ENCODE measurements at places on chromosomes 3 and 15.
A peak's percentile ranks its signal among the peaks of the same experiment; 100 is the strongest.

DNA sequence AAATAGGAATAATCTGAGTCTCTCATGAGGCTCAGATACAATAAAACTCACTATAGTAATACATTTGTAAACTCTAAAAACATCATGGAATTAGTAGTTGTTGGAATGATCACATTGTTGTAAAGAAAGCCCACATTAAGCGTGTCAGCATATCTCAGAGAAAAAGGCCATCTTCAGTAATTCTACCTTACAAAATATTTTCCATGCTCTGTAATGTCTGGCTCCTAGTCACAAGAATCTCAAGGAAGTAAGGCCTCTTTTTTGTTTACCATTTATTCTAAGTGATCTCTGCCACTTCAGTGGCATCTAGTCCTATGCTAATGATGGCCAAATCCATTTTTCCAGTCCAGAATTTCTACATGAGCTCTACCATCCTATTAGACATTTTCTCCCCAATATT, 240.2 kb upstream of the ZNF717 start:
- DNase-seq: no peak

DNA sequence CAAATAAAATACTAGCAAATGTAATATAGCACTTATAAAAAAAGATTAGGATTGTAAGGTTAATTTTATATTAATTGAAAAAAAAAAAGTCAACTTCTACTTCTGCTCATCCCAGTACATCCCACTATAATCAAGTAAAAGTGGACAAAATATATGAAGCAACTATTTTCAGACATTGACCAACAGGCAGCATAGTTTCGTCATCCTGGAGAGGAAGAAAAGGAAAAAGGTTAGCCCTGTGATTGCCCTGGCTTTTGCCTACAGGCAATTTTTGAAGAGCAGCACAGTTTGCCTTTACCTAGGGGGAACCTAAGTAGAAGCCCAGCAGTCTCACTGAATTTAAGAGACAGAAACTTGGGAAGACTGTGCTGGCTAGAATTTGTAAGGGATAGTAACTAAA, 52.2 kb upstream of the ACTC1 start:
- DNase-seq: no peak

GRCh38 chr15:96254173-96254572, 76.3 kb upstream of the NR2F2 start:
- no peak for DNase-seq

DNA sequence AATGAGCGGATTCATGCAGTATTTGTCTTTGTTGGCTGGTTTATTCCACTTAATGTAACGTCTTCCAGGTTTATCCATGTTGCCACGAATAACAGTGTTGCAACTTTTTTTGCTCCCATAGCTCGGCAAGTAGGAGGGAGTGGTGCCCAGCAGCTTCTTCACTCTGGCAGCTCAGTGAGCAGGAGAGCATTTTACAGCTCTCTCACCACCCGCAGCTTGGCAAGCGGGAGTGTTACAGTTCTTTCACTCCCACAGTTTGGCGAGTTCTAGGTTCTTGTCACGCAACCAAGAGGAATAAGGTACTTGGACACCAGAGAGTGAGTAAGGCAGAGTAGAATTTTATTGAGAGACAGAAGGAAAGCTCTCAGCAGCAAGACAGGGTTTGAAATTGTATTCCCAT, 935.2 kb downstream of the TBL1XR1 start:
- no peak for DNase-seq

- no peak for DNase-seq
Observed at GRCh38 chr3:109903100-109903499, 565.8 kb upstream of the DPPA4 start.

- DNase-seq: no peak
Observed at GRCh38 chr3:156465194-156465593, 89.7 kb downstream of the SSR3 start.

DNA sequence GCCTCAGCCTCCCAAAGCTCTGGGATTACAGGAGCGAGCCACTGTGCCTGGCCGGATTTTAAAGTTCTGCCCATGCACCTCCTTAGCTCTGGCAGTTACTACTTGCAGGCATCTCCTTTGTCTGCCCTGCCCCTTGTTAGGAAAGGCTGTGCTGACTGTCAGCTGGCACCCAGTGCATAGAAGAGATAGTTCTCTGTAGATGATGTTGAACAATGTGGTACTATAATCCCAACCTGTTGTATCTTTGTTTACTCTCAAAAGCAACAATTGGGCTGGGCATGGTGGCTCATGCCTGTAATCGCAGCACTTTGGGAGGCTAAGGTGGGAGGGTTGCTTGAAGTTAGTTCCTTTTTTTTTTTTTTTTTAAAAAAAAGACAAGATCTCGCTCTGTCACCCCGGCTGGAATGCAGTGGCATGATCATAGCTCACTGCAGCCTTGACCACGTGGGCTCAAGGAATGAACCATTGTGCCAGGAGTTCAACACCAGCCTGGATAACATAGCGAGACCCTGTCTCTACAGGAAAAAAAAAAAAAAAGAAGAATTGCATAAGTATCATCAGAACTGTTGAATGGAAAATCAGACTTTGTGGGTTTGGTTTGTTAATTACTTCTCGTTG, 30.6 kb downstream of the FLNB start:
- DNase-seq: no peak

DNA sequence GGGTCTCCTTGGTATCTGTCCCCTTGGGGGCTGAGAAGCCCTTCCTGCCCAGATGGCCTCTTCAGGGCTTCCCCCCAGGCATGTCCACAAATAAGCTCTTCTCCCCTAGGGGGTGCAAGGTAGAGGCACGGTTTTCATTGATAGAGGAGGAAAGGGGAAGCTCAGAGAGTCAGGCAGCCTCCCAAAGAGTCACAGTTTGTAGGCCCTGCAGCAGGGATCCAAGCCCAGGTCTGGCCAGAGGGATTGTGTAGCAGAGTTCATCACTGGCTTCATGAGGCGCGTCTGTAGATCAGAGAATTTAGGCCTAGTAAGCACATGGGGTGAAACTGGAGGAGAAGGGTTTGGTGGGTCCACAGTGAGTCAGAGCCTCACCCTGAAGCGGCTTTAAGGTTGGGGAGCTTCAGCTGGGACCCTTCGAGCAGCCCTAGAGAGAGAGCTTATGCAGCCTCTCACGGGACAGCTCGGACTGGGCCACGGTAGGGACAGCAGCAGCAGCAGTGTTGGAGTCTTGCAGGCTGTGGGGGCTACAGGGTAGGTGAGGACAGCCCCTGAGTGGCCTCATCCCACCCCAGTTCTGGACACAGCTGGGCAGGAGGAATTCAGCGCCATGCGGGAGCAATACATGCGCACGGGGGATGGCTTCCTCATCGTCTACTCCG, 37.5 kb upstream of the ESYT3 start:
- DNase-seq: no peak

GRCh38 chr15:73598530-73599160, 34.5 kb downstream of the NPTN start:
- no peak for DNase-seq

DNA sequence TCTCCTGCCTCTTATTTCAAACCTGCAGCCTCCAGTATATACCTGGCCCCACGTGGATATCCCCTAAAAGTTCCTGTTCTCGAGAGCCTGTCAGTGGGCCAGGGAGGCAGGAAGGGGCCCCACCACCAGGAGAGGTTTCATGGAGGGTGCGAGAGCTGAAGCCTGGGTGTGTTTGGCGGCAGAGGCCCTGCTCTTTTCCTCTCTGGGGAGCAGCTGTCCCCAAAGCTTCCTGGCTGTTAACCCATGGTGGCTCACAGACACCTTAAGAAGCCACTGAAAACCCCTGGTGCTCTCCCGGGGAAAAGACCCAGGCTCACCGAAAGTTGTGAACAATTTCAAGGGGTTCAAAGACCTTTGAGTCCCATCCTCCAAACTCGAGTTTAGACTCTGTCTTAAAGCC, 1.1 kb downstream of the PRRT3 start:
- DNase-seq: peak; percentile 44

All from activated CD4-positive, alpha-beta T cell treated with anti-CD3 and anti-CD28 coated beads, Interleukin-2, amount 50 U/mL, for 48 hours (primary cell).